ENCODE measurements at places on chromosomes 2 and 18. TPM values are rescaled to one million over a fixed set of nuclear protein-coding genes. Genes with fewer than 3 reads are reported as not detected.

Gene RNMT
- total RNA-seq, result 17.6 TPM

Gene PLGLB1
- total RNA-seq, result 0.48 TPM

Gene CHN1
- 18.9 TPM for total RNA-seq

Gene ABCG5
- not detected for total RNA-seq

Gene PRKAG3
- not detected for total RNA-seq

Gene UGT1A1
- total RNA-seq, result 0.39 TPM

Gene DPP10
- not detected for total RNA-seq

Gene CFAP210
- total RNA-seq, result 0.27 TPM

Gene CGREF1
- 7.8 TPM for total RNA-seq

Gene REG3G
- total RNA-seq, result not detected

Gene C18orf54
- total RNA-seq, result 3.2 TPM

Gene ACVR1C
- total RNA-seq, result not detected

Gene IGFBP5
- 0.22 TPM for total RNA-seq

Gene C1QL2
- total RNA-seq, result 0.53 TPM

Gene PROKR1
- total RNA-seq, result not detected

Gene CNDP1
- total RNA-seq, result not detected

Gene SP140L
- 3.4 TPM for total RNA-seq

Gene VAMP5
- not detected for total RNA-seq

Gene CAPN14
- total RNA-seq, result 0.03 TPM

Gene LIMS4
- total RNA-seq, result 0.57 TPM

Gene MYO1B
- total RNA-seq, result 46.1 TPM

Gene ASB18
- not detected for total RNA-seq

Gene FAM237A
- not detected for total RNA-seq

Gene MTIF2
- 39.5 TPM for total RNA-seq

Gene PAIP2B
- total RNA-seq, result 0.26 TPM

Gene C2orf92
- 0.66 TPM for total RNA-seq

Gene CCDC148
- total RNA-seq, result 0.42 TPM

Gene PARD6G
- 3.0 TPM for total RNA-seq

Gene FBLN7
- total RNA-seq, result 0.58 TPM

Gene SPATA3
- total RNA-seq, result not detected

Gene RPRM
- total RNA-seq, result not detected

Gene SPP2
- not detected for total RNA-seq

Gene COLEC12
- total RNA-seq, result 0.03 TPM

Gene SLC9A4
- not detected for total RNA-seq

Gene PRKRA
- 28.3 TPM for total RNA-seq

Gene SERPINB3
- not detected for total RNA-seq

Measured in A549 treated with Mapracorat at 1 μM for 4 hours (cell line).